ENCODE measurements at places on chromosomes 5 and 9. TPM values are rescaled to one million over a fixed set of nuclear protein-coding genes. Genes with fewer than 3 reads are reported as not detected.

- DNase-seq = no peak
Observed at GRCh38 chr9:124688238-124688904, 82.7 kb downstream of the NR6A1 start.

NOP16 gene
- 24.7 TPM for total RNA-seq

DNA sequence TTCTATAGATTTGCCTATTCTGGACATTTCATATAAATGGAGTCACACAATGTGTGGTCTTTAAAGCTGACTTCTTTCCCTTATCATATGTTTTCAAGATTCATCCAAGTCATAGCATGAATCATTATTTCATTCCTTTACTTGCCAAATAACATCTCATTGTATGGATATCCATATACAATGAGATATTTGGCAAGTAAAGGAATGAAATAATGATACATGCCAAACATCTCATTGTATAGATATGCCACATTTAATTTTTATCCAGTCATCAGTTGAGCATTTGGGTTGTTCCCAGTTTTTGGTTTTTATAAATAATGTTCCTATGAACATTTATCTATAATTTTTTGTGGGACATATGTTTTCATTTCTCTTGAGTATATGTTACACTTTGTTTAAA is 20.5 kb upstream of the OR2K2 start:
- no peak for DNase-seq

GRCh38 chr5:61991866-61992265 is 314.1 kb upstream of the KIF2A start:
- no peak for DNase-seq

TMCO6 gene
- total RNA-seq = 28.9 TPM

All from activated CD4-positive, alpha-beta memory T cell treated with anti-CD3 and anti-CD28 coated beads, Interleukin-2, amount 10 ng/mL, durations not matched to agents 7 days and 5 days (primary cell).